ENCODE measurements at places on chromosomes 2 and 18.

- DNase-seq = no peak
Observed at GRCh38 chr2:235105821-235106359, 154.1 kb downstream of the SH3BP4 start.

DNA sequence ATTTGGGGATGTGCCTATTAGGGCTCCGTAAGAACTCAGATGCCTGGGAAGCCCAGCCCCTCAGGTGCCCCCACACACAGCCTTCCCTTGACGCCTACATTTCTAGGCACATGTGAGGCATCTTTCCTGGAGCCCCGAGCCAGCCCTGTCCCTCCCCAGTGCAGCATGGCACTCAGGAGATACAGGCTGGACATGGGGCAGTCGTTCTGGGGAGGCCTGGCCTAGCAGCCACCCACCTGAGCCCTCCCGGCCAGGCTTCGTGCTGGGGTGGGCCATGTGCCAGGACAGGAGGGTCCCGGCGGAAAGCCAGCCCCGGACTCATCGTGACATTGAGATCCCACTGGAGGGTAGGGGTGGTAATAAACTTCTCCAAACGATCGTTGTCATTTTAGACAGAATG, 15.2 kb downstream of the BOK start:
- no peak for DNase-seq

DNA sequence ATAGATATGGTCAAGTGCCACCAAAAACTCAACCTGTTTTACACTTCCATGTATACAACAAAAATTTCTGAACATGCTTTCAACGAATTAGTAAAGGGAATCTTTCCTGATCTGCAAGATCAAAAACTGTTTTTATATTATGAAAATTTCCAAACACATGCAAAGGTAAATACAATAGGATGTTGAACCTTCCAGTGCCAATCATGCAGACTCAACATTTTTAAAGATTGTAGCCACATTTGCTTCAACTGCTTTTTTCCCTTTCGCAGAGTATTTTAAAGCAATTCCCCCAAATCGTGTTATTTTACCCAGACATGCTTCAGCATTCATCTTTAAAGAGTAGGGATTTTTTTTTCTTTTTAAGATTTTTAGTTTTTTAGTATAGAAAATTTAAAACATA, 40.3 kb downstream of the UBR3 start:
- DNase-seq = no peak

DNA sequence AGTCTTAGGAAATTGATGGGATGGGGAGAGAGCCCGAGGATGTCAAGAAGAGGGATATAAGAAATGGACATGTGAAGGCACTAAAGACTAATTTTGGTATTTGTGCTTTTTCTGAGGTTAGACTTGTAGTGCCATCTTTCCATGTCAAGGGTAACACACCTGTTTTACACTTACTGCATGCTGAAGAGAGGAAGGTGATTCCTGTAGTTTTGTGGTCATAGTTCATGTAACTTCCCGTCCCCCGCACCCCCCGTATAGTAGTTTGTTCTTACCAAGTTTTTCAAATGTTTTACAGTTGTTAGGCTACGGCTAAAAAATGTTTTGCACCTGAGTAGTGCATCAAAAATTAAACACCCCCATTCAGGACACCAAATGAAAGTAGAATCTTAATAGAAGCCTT, 73.8 kb downstream of the CLIP4 start:
- DNase-seq = no peak
